ENCODE measurements at places on chromosomes 1 and 21.

- DNase-seq = no peak
These were observed 164.2 kb upstream of the C1orf21 start for GRCh38 chr1:184222652-184223052.

- DNase-seq = no peak
These were observed 5.0 kb upstream of the ACOT11 start for GRCh38 chr1:54542962-54543539.

GRCh38 chr1:179287946-179288345, 5.7 kb upstream of the SOAT1 start:
- DNase-seq = no peak

DNA sequence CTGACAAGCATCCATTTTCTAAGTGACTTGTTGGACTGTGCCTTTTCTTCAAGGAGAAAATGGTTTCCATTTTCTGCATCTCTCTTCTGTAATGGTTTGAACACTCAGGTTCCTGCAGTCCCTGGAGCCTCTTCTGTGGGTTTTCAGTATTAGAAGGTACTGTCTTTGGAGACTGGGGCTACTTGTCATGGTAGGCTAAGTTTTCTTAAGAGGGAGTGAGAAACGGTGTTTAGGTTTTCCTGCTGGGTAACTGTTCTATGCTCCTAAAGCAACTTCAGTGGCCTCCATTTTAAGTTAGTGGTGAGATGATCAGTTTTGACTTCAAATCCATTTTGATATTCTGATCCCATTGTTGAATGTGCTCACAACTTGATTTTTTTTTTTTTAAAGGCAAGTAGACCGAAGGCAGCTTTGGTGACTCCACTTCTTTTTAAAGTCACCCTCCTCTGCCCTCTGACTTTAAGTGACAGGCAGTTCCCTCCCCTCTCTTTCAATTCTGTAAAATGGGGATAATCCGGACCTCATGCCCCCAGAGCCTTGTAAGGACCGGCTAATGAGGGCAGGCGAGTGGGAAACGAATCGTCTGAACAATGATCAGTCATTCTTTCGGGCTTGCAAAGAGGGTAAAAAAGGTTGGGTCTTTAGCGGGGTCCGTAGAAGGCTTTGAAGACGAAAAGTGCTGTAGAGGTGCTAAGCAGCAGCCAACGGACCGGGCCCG, 1.0 kb upstream of the ARID1A start:
- no peak for DNase-seq

- DNase-seq = no peak
These were observed 104.4 kb upstream of the KCNK1 start for GRCh38 chr1:233509526-233509925.

GRCh38 chr1:33236498-33236897, 19.8 kb upstream of the ZNF362 start:
- no peak for DNase-seq

DNA sequence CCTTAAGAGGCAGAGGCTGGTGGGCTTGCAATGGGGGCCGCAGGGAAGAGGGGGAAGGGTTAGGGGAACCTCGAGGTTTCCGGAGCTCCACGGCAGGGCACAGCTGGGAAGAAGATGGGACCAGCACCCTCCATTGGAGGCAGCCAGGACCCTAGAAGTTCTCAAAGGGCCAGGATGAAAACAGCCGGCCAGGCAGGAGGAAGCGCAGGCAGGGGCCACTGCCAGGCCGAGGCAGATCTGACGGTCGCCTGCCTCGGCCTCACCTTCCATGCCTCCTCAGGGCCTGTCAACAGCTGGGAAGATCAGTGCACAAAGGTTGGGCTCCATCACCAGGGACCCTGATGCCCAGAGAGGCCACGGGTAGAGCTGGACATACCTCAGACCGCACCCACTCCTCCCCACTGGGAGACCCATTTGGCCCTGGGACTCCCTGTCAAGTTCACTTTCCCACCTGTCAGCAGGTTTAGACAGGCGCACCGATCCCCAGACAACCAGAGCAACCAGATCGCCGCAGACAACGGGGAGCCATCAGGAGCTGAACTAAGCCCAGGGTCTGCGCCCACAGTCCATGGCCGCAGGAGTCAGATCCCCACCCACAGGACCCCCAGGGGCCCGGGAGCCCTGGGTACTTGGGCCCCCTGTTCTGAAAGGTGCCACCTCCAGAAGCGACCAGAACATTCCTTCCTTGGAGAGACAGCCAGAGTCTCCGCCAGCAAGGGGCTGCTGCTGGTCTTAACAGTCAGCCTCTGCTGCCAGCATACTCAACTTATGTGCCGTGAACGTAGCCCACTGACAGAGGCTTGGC, 2.2 kb downstream of the SLC19A1 start:
- no peak for DNase-seq
